ENCODE measurements at places on chromosomes 13 and 19.

- DNase-seq: no peak
These were observed 2.2 kb downstream of the MADCAM1 start for GRCh38 chr19:498511-498891.

- no peak for DNase-seq
These were observed 13.9 kb downstream of the TSKS start for GRCh38 chr19:49749055-49749716.

DNA sequence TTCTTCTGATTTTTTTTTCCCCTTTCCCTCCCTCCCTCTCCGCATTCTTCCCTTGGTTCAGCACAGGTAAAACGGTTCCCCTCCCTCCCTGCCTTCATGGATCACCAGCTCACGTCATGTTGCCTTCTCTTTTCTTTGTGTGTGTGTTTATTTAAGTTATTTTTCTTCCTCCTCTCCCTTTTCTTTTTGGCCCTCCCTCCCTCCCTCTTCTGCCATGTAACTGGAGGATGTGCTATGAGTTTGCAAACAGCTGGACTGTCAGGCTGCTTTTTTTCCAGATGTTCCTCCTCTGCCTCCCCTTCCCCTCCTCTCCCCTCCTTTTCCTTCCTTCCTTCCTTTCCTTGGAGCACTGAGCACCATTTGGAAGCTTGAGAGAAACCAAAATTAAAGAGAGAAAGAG lies 2.0 kb downstream of the LENG9 start:
- DNase-seq: no peak

- peak; percentile 72 for DNase-seq
These were observed 8.0 kb downstream of the DNASE2 start for GRCh38 chr19:12872941-12873890.

GRCh38 chr13:22126433-22127021 lies 455.7 kb downstream of the FGF9 start:
- DNase-seq: no peak

- DNase-seq: no peak
These were observed 25.0 kb downstream of the SHC2 start for GRCh38 chr19:435707-436412.

- no peak for DNase-seq
These were observed 2.3 kb downstream of the MYH14 start for GRCh38 chr19:50205681-50206138.

GRCh38 chr19:17379221-17379631 lies 2.1 kb upstream of the PLVAP start:
- no peak for DNase-seq

DNA sequence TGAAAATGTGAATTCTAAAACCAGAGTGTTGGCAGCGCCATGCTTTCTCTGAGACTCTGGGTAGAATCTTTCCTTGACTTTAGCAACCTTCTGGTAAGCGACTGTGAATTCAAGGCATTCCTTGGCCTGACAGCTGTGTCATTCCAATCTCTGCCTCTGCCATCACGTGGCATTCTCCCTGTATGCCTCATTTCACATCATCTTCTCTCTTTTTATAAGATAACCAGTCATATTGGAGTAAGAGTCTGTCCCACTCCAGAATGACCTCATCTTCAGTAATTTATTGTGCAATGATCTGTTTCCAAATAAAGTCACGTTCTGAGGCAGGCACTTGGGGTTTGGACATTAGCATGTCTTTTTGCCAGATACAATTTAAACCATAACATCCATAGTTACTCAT lies 103.4 kb upstream of the POSTN start:
- DNase-seq: no peak

- DNase-seq: no peak
These were observed 24.0 kb downstream of the RNF6 start for GRCh38 chr13:26198116-26198515.

GRCh38 chr13:27053210-27053884 lies 118.3 kb downstream of the USP12 start:
- no peak for DNase-seq

DNA sequence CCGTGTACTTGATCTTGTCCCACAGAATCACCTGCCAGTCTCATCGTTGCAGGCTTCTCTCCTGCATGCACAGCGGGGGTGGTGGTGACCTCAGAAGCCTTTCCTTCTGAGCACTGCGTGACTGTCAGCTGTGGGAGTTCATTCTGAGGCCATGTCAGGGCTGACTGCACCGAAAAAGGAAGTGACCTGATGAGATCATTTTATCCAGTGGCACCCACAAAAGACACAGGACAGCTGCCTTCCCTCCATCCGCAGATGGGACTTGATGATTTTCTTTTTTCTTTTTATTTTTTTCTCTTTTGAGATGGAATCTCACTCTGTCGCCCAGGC lies 89.7 kb downstream of the RAB20 start:
- no peak for DNase-seq

DNA sequence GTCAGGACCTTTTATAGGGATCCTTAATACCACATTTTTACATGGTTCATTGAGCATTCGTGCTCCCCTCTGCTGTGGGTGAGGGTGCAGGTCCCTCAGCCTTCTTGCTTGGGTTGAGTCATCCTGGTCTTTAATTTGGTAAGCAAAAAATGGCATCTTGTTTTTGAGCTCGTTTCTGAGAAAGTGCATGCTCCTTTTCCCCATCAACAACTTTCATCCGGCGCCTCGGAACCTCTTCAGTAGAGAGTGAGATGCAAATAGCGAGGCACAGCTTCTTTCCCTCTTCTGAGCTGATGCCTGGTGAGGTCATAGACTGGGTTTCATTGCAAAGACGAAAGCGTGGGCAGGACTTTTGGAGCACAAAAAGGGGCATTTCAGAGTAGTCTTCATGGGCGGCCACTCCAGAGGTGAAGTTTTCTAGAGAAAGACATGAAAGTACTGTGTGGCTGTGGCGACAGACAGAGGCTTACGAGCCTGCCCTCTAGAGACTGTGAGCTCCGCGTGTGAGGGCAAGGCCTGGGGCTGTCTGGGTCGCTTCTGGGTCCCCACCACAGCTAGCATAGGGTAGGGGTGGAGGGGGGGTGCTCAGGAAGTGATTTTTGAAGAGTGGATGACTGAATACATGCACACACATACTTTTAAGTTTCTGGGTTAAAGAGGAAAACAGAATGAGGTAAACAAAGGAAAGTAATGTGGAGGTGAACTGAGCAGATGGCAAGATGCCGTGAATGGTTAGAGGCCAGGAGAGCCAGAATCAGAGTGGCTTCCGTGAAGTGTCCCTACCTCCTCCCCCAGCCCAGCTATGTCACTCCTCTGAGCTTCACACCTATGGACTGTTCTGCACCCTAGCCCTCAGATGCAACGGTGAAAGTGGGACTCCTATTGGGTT lies 44.3 kb downstream of the BBC3 start:
- DNase-seq: peak; percentile 65

DNA sequence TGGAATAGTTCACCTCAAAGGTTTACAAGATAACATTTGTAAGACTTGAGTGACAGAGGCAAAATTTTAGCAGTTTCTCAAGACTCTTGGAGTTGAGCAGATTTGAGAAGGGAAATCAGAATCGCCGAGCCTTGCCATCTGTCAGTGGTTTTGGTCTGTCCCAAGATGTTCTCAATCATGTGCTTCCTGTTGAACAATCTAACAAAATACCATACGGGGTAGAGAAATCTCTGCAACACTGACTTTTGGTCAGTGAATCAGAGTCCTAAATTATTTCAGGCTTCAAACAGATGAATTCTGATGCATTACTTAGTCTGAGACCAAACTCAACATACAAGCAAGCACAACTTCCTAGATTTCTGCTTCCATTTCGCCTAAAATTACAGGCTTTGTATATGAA lies 3.8 kb downstream of the KCTD12 start:
- no peak for DNase-seq

DNA sequence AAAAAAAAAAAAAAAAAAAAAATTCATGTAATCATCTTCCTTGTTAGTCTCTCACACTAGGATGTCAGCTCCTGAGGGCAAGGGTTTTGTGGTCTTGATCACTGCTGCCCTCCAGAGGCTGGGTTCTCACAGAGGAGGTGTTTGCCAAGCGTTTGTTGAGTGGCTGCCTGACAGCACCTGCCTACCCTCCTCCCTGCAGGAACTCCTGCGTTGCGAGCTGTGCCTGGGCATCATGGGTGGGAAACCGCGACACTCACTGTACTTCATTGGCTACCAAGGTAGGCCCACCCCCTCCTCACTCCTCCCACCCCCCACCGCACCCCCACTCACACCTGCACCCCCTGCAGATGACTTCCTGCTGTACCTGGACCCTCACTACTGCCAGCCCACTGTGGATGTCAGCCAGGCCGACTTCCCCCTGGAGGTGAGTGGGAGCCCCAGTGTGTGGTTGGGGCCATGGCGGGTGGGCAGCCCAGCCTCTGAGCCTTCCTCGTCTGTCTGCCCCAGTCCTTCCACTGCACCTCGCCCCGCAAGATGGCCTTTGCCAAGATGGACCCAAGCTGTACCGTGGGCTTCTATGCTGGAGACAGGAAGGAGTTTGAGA lies 8.1 kb downstream of the ATG4D start:
- no peak for DNase-seq

- no peak for DNase-seq
These were observed 9.3 kb upstream of the CDX2 start for GRCh38 chr13:27978301-27978968.

DNA sequence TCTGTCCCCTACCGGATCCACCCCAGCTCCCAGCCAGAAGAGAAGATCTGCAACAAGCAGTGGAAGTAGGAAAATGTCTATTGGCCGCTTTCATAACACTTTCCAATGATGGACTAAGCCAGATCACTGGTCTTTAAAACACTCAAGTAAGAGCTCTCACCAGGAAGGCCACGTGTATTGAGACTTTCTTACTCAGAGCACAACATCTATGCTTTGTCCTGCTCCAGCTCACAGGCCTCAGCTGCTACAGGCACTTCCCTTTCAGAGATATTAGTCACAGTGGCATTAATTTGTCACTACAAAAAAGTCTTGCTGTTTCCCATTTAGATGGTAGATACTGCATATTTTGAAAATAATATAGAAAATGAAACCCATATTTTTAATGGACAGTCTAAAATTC lies 164.2 kb downstream of the ABCC4 start:
- no peak for DNase-seq

- DNase-seq: no peak
These were observed 122.9 kb upstream of the PCDH9 start for GRCh38 chr13:67353031-67353430.

DNA sequence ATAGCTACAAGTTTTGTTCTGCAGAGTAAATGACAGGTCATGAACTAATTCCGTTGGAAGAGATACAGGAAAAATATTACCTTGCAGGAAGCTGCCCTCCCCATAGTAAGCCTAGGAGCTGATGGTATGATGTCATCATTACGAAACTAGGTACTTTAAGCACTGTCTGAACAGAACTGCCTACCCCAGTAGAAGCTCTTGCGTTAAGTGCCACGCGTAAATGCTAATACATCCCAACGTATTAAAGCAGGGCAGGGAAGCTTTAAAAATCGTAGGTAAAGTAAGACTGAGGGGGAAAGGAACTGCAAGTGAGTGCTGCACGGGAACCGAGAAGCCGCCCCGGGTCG lies 572 bp downstream of the UGGT2 start:
- no peak for DNase-seq

- no peak for DNase-seq
These were observed 115.8 kb downstream of the NHLRC3 start for GRCh38 chr13:39154041-39154440.

GRCh38 chr19:54162241-54162805 lies 2.8 kb upstream of the LENG1 start:
- DNase-seq: peak; percentile 80

GRCh38 chr13:33184112-33184490 lies 101.5 kb downstream of the STARD13 start:
- no peak for DNase-seq

DNA sequence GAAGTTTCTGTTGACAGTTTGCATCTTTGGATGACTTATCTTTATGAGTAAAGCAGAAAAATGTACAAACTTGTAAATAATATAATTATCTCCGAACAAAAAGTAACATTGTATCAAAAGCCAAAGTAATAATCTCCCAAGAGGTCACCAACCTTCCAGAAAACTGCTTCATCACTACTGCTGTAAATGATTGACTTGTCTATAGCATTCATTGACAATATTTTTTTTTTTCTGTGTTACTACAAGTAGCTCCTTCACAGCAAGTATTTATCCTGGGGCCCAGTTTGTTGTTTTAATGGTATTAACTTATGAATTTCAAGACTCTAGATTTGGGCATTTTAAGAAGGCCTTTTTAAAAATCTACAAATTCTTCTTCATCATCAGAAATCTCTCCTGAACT lies 242.4 kb downstream of the KLF12 start:
- no peak for DNase-seq

- DNase-seq: no peak
These were observed 183.0 kb downstream of the DCT start for GRCh38 chr13:94296471-94296870.

DNA sequence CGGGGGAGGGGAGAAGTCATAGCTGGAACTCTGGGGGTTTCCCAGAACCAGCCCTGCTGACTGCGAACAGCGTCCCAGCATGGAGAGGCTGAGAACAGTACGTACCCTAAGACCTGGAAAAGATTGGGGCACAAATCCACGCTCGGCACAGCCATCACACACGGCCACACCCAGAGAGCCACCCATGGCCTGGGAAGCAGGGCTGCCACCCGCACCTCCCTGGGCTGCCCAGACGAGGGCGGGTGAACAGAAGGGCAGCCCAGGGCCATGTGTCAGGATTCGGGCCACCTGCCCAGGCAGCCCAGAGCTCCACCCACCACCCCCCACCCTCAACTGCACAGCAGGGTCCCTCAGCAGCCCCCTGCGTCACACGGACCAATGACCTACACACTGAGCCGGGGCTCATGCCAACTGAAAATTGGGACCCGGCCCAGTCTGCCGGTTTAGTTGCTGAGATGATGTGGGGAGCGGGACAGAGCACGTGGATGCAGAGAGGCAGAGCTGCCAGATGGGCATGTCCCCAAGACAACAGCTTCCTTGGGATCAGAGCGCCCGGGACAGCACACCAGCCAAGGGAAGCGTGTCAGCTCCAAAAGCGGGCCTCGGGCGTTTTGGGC lies 8.5 kb downstream of the UBXN6 start:
- no peak for DNase-seq

GRCh38 chr13:46748300-46748699 lies 48.7 kb downstream of the ESD start:
- no peak for DNase-seq

DNA sequence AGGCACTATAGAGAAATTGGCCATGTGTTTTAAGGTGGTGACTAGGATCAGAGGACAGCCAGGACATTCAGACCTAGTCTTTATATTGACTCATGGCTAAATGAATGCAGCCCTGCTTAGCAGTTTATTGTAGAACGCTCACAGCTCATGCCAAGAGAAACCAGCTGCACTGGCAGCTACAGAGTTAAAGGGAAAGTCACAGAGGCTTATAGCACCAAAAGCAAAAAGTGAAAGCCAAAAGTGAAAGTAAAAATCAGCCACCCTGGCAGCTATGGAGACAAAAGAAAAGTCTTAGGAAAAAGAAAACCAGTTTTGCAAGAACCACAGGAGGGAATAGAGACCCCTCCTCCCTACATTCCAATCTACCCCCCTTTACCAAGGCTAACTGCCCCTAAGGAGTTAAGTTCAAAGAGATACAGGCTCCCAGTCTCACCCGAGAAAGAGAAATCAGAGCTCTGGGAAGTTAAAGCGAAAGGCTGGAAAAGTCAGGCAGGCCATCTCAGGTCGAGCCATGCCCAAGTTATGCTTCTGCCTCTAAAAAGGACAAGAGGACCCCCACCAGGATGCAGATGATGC lies 99.0 kb downstream of the ZNF429 start:
- no peak for DNase-seq

- DNase-seq: no peak
These were observed 277.2 kb downstream of the TEX29 start for GRCh38 chr13:111597618-111598017.

Data from activated CD4-positive, CD25-positive, alpha-beta regulatory T cell treated with anti-CD3 and anti-CD28 coated beads, Interleukin-2, amount 50 U/mL, for 72 hours (primary cell).